Neural crest cell (in vitro differentiated cells): ENCODE measurements at places on chromosomes 1 and 21.

- no peak for DNase-seq
Measured at GRCh38 chr1:39170731-39171667, 33.5 kb upstream of the MACF1 start.

- no peak for DNase-seq
Measured at GRCh38 chr1:215285013-215285800, 202.7 kb downstream of the KCNK2 start.

DNA sequence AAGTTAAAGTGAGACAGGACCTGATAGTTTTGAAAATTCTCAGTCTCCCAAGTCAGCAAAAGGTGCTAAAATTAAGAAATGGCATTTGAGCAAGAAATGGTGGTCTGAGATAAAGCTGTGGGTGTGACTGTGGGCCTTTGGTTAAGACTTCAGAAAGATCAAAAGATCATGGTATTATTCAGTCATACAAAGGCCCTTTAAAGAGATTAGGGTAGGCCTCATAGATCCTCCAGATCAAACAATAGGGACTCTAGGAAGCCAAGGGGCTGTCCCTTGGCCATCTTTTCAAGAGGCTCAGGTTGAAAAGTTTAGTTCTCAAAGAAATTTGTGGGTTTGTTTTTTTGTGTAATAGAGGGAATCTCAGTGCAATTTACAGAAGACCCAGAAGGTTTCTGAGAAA lies 8.4 kb downstream of the HMGB4 start:
- no peak for DNase-seq

DNA sequence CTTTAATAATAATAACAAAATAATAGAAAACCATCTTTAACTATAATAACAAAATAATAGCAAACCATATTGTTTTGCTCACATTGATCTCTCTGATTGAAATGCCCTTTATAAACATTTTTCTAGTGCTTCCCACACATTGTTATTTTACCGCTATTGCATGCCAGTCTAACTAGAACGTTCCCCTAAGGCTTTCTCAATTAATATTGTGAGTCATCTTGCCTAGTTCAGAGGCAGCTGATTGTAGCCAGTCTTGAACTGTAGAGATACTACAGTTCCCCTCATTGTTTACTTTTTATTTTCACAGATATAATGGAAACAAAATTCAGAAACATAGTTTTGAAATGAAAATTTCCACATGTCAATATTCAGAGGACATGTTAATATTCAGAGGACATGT lies 192.3 kb upstream of the ADGRL4 start:
- DNase-seq, result no peak

- DNase-seq, result no peak
Measured at GRCh38 chr21:27246741-27247140, 279.9 kb upstream of the ADAMTS5 start.
